ENCODE measurements at places on chromosomes 3 and 15.

DNA sequence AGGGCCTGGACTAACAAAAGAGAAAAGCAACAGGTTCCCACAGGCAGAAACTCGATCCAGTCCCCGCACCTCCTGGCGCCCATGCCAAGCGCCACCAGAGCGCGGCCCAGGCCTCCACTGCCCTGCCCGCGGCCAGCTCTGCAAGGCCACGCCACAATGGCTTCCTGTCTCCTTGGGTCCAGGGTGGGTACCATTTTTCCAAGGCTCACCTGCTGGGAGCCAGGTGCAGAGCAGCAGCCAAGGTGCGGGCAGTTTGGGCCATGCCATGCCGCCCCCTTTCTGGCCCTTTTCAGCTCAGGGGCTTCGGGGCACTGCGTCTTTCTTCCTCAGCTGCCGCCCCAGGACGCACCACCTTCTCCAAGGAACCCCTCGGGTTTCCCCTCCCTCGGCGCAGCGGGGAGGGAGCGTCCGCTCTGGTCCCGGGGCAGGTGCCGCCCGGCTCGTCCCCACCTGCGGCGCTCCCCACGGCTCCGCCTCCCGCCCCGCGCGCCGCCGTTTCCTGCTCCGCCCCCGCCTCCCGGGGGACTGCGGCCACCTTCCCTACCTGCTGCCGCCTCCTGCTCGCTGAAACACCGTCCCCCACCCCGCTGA, at the start of gene ILDR1:
Gene ILDR1, minus strand, starts transcription at position 437 of the 591 bp plus-strand sequence. Its CDS starts 170 bp downstream, at position 267.
- DNase-seq, result no peak

GRCh38 chr15:36753173-36753572, 173.7 kb downstream of the CDIN1 start:
- DNase-seq, result no peak

DNA sequence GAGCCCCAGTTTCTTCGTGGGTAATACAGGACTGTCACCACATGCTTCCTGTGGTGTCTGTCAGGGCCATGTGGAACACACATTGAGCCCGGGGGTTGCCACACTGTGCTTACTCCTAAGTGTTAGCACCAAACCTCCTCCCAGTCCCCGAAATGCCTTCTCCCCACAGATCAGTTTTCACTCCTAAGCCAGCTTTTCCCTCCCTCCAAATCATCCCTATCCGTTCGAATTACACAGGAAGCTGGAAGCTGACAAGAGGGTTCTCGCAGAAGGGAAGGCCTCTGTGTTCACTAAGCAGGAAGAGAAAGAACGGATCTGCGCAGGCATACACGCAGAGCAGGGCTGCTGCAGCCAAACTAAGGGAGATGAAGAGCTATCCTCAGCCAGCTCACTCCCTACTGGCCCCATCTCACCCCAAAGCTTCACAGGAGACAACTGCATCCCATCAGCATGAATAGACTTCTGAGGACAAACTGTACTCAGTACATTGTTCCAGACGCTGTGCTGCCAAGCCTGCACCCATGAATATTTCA, 32.3 kb downstream of the XXYLT1 start:
- DNase-seq, result peak; percentile 75

- no peak for DNase-seq
These were observed 272.0 kb upstream of the RORA start for GRCh38 chr15:61500951-61501620.

- no peak for DNase-seq
These were observed 199.8 kb upstream of the NR2F2 start for GRCh38 chr15:96130734-96131133.

GRCh38 chr15:27237319-27237939, 266.4 kb downstream of the GABRG3 start:
- DNase-seq, result no peak

DNA sequence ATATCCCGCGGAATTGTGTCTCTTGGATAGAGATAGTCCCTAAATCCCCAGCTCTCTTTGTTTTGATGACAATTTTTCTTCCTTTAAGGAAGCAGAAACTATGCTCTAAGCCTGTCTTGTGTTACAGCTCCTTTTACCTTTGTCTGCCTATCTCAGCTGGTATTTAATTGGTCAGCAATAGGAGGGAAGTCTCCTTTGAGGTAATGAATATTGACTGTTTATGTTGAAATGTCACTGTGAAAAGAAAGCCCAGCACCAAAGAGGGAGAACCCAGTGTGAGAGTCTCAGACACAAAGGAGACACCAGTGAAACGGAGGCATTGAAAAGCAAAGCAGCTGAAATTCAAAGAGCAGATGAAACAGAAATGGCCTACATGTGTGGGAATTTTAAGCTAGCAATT, 372.6 kb downstream of the NR2F2 start:
- no peak for DNase-seq

DNA sequence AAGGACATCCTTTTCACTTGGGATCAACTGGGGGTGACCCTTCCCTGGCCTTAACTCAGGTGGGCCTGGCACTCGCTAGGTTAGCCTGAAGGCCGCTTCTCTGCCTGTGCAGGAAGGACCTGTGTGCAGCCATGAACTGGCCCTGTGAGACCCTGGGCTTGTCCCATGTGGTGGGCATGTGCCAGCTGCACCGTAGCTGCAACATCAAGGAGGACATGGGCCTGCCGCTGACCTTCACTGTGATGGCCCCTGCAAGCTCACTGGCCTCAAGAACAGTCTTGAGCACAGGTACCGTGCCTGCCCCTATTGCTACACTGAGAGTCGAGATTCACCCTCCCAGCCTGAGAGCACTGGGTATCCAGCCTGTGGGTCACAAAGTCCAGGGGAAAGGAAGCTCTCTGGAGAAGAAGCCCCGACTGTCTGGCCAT, 43.0 kb downstream of the SAXO2 start:
- no peak for DNase-seq

GRCh38 chr3:177345049-177345972, 148.0 kb upstream of the TBL1XR1 start:
- DNase-seq, result peak; percentile 89

DNA sequence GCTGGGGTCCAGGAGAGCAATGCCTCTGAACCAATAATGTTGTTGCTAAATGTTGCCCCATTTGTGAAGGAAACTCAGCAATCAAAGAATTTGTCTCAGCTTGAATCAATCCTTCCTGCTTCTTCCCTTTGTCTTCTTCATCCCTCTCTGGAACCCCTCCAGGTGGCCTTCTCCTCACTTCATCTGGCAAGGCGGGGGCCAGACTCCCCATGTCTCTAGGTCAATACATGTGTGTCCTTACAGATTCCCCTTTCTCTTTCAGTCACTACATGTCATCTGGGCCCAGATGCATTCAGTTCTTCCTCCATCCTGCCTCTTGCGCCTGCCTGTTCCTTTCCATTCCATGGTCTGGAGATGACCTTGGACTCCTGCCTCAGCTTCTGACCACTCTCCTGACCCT, 8.0 kb upstream of the LTF start:
- no peak for DNase-seq

DNA sequence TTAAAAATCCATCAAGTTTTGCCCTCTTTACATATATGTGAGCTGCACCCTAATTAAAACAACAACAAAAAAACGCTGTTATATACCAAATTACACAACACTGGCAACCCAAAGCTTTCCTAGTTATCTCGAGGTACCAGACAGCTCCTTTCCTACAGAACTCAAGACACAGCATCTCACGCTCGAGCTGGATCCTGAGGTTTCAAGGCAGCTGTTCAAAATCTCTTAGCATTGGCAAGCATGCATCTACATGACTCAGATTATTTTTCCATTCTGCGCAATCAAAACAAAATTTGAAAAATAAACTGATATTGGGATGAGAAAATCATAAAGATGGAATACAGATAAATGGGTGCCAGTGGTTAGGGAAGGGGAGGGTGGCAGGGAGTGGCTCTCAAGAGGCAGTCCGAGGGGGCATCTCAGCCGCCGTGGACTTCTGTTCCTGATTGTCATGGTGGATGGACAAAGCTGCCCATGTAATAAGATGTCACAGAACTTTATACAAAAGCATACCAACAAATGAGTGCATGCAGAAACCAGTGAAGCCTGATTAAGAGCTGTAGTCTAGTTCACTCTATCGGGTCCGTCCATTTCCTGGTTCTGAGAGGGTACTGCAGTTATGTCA, 91.5 kb downstream of the ADAMTS17 start:
- no peak for DNase-seq

GRCh38 chr3:180888992-180889560, 23.4 kb upstream of the FXR1 start:
- no peak for DNase-seq

DNA sequence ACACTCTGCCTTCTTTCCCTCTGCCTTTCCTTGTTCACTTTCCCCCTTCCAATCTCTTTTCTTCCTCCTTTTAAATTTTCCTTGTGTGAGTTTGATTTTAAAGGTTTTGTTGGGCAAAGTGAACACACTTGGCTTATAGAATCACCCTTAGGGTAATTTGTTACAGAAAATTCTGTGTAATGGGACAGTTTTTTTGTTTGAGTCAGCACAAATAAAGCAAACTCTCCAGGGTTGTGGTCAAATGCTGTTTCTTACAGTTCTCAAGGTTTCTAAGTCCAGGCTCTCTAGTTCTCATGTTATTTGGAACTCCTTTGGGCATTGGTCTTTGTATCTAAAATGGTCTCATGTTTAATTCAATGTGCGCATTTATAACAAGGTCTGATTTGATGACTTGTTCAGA, 307.1 kb downstream of the PTPRG start:
- DNase-seq, result no peak

DNA sequence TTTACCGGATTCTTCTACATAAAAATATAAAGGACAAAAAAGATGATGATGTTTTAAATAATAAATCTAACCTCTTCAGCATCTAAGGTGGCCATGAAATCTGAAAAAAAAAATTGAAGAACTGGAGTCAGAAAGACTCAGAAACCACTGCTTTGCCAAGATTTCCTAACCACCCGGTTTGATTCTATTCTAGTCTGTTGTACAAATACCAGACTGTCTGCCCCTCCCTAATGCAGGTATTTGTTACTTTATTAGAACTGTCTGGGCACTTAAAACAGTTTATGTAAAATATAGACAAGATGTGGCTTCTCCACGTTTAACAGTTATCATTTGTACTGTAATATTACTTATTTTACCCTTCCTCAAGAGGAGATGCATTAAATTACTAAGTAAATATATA, 48.8 kb downstream of the UACA start:
- DNase-seq, result no peak

- DNase-seq, result no peak
These were observed 659 bp upstream of the MYH15 start for GRCh38 chr3:108511055-108511454.

DNA sequence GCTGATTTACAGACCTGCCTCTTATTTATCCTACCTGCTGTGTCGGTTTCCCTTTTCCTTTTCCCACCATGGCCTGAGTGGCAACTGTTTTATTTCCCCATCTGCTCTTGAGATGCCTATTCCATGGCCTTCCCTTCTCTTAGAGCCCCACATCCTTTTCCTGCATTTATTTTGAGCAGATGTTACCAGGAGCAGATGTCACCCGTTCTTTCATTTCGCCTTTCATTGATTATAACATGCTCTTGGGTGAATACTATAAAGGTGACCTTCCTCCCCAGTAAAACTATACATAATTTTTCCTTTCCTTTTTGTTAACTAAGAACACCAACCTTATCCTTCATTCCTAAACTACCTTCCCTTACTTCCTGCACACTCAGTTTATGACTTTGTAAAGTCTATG, 8.5 kb upstream of the P2RY1 start:
- DNase-seq, result no peak

- peak; percentile 85 for DNase-seq
These were observed 175.7 kb downstream of the KLHL25 start for GRCh38 chr15:85618956-85619491.

- no peak for DNase-seq
These were observed 707 bp upstream of the FAM81A start for GRCh38 chr15:59437142-59437816.

DNA sequence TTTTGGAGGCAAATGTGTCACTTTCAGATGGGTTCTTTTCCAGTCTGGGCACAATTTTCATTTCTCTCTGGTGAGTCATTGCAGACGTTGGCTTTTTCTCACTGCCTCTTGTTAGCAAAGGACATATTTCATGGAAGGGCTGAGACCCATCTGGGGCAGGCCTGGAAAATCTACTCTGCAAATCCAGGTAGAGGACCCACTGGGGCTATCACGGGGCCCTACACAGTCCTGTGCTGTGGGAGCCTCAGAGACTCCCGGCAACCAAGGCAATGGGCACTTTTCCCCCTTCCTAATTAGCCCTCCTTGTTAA, 58.0 kb downstream of the HRH1 start:
- DNase-seq, result no peak

DNA sequence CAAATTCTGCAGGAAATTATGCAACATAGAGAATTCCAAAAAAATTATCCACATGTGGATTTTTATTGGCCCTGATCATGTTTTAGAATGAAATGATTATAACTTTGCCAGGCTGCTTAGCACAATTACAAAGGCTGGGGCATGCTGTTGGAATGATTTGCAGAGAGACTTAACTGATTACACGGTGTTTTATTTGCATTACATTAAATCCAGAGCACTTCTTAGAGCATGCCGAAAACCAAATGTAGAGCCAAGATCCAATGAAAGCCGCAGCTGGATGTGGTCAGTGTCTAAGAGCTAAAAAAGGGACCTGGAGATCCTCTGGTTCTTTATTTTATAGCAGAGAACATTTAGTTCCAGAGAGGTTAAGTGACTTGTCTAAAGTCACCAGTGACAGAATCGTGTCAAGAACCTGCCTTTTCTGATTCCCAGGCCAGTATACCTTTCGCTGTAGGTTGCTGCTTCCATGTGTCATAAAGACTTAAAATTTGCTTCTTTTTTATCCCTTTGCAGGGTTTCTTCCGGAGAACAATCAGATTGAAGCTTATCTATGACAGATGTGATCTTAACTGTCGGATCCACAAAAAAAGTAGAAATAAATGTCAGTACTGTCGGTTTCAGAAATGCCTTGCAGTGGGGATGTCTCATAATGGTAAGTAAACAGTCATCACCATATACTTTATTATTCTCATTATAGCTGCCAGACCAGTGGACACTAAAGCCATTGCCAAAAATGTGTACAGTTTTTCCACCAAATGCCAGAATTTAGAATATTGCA, 92.0 kb upstream of the TSEN2 start:
- no peak for DNase-seq

GRCh38 chr15:100958326-100959065, 39.3 kb downstream of the LRRK1 start:
- DNase-seq, result no peak

GRCh38 chr3:170098753-170099152, 61.0 kb downstream of the GPR160 start:
- no peak for DNase-seq

GRCh38 chr15:92934716-92935115, 34.6 kb downstream of the CHD2 start:
- DNase-seq, result no peak

DNA sequence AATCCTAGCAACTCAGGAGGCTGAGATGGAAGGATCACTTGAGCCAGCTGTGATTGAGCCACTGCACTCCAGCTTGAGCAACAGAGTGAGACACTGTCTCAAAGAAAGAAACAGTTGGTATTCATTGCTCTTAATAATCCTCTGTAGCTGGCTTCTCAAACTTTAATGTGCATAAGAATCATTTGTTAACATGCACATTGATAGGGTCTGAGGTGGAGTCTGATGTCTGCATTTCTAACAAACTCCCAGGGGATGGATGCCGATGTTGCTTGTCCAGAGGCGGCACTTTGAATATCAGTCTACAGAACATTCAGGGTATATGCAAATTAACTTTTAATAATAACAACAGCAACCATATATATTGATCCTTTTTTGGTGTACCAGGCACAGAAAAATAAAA, 39.9 kb downstream of the NKIRAS1 start:
- DNase-seq, result no peak
